ENCODE measurements at places on chromosomes 4 and X.

- DNase-seq, result no peak
Measured at GRCh38 chrX:34927866-34928265, 14.7 kb upstream of the FAM47B start.

DNA sequence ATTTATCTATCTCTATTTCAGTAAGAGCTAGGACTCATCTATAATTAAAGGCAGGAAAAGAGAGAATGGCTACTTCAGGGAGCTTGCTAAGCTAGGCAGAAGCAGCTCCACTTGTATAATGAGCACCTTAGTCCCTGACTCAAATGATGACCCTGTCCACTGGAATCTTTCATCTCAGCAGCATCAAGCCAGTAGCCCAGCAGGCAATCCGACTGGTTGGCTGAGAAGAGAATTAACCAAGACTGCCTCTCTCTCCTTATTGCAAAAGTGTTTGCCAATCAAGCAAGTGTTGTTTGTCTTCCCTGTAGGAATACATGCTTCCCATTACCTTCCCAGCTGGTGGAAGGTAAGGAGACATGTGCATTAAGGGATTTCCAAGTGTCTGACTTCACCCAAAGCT lies 3.9 kb upstream of the SPOCK3 start:
- no peak for DNase-seq

- DNase-seq, result no peak
Measured at GRCh38 chrX:68462197-68462596, 28.9 kb upstream of the OPHN1 start.

DNA sequence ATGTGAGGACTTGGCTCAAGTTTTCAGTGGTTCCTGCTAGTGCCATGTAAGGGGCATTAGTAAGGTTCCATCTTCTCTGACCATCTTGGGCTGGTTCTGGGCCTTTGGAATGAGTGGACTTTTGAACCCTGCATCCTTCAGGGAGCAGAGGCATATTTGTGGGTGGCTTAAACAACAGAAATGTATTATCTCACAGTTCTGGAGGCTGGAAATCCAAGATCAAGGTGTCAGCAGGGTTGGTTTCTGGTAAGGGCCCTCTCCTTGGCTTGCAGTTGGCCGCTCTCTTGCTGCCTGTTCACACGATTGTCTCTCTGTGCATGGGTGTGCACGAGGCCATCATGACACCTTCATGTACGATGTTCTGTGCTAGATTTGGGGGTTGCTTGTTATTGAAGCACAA lies 21.3 kb downstream of the CCKAR start:
- DNase-seq, result no peak

DNA sequence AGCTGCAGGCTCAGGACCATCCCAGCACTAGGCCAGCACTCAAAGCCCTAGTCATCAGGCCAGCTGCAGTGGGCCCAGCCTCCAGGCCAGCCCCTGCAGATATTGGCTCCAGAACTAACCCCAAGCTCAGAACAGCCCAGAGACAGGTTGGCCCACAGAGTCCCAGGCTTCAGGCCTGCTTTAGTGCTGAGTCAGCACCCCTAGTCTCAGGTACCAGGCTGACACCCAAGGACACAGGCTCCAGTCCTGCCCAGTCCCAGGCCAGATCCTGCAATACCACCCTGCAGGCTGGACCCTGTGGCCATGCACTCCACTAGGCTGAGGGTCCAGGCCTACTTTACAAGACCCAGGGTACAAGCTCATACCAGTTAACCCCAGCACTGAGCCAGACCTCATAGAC lies 234.4 kb upstream of the GPRIN3 start:
- DNase-seq, result no peak
